PC-9 (cell line): ENCODE measurements at places on chromosomes 6 and 20. TPM values are rescaled to one million over a fixed set of nuclear protein-coding genes. Genes with fewer than 3 reads are reported as not detected.

GRCh38 chr6:143674483-143675381 is 3.0 kb upstream of the PHACTR2 start:
- DNase-seq: no peak
- peak overlapping the region; percentile 92 for H3K27ac ChIP-seq
- no peaks in the 10 kb centered on the region for H3K27me3 ChIP-seq

DNA sequence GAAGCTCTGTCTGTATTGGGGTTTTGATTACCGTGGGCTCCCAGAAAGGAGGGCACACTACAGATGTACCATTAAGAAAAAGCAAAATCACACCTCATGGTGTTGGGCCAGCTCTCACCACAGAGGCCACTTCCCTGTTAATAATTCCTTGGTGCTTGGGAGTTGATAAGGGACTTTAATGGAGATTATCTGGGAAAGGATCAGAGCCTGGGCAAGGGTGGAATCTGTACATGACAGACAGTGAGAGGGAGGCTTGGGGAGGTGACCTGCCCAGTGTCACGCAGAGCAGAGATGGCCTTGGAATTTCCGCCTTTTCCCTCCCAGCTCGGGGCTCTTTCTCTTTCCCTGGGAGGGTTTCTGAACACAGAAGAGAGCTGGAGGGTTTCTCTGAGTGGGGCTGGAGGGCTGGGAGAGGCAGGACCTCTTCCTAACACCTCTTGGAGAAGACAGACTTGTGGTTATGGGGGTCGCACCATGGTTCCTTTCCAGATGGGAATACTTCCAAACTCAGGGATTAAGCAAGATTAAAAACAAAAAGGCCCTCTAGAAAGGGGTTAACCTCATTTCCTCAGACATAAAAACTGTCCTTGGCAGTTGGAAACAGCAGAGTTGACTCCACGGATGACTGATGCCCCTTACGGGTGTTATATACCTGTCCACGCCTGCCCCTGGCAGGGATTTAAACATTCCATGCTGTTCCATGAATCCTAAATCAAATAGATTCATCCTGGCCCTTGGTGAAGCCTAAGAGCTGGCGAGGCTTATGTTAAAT is 16.8 kb upstream of the KCNK16 start:
- no peak overlapping the region for H3K4me3 ChIP-seq
- no peaks in the 10 kb centered on the region for H3K4me1 ChIP-seq

DNA sequence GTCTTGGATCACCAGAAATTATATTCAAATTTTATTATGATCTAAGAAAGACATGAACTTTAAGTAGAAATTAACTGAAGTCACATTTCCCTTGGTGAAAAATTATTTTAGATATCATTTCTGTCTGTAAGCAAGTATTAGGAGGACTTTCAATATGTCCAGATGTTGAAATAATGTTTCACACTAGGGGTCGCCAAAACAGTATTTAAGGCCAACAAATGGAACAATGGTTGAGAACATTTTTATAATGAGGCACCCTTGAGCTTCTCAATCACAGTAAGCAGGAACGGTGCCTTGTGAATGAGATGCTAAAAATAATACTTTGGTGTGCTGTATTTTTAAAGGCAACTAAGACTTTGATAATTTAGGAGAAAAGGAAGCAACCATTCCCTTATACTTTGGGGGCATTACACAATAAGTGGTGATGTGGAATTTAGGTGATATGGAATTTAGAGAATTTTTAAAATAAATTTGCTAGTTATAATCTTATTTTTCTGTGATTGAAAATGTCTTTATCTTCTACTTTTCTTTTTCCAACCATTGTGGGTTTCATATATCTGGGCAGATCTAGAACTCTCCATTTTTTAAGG is 9.6 kb upstream of the SF3B5 start:
- DNase-seq: peak; percentile 19
- H3K4me1 ChIP-seq: no peaks in the 10 kb centered on the region
- no peak overlapping the region for H3K27ac ChIP-seq
- no peak overlapping the region for H3K4me3 ChIP-seq

- H3K4me1 ChIP-seq: no peaks in the 10 kb centered on the region
- no peaks in the 10 kb centered on the region for H3K36me3 ChIP-seq
- H3K27ac ChIP-seq: no peak overlapping the region
- DNase-seq: no peak
- no peaks in the 10 kb centered on the region for H3K27me3 ChIP-seq
Observed at GRCh38 chr6:87683890-87684289, 18.1 kb downstream of the AKIRIN2 start.

DNA sequence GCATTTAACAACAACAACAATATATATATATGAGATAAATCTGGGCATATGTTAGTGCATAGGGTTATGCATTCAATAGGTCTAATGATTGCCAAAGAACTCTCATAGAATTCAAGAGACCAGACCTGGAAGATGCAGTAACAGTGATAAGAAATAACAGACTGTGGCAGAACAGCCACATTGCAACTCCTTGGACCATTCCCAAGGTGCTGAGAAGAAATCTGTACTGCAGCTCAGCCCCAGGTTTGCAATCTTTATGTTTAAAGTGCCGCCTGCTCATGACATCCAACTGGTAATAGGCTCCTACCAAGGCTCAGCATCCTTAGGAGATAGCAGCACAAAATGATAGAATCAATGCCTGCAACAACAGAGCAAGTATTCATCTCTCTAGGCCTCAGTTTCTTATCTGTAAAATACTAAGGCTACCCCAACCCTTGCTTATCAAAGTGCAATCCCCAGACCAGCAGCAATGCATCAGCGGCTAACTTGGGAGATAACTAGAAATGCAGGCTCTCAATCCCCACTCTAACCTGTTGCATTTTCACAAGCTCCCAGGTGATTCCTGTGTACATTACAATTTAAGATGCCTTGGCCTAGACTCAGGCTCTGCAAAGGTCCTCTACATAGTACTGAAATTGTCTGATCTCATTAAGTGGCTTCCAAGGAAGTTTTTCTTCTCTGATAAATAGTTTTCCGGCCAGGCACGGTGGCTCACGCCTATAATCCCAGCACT is 30.6 kb upstream of the PIM1 start:
- H3K4me3 ChIP-seq: no peak overlapping the region
- no peaks in the 10 kb centered on the region for H3K27me3 ChIP-seq
- H3K27ac ChIP-seq: peak overlapping the region; percentile 98
- H3K4me1 ChIP-seq: peaks cover 92% of the 10 kb centered on the region

DNA sequence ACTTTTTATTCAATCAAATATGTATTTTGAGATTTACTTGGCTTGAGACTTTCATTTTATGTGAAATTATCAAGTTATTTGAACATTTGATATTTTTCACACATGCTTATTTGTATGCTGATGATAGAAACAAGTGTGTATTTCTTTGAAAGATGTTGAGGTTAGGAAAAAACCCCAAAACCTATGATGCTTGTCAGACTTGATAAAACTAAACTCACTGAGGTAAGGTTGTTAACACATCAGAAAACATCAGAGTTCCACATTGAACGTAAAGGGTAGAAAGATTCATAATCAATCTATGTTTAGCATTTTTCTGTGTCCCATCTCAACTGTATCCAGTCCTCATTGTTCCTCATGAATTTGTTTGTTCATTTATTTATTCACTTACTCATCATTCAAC is 12.2 kb downstream of the SF3B5 start:
- H3K27ac ChIP-seq: no peak overlapping the region
- H3K36me3 ChIP-seq: no peaks in the 10 kb centered on the region
- no peak overlapping the region for H3K4me3 ChIP-seq
- H3K27me3 ChIP-seq: no peaks in the 10 kb centered on the region
- DNase-seq: no peak
- no peaks in the 10 kb centered on the region for H3K4me1 ChIP-seq

GRCh38 chr6:24064106-24064505 is 61.9 kb upstream of the NRSN1 start:
- no peaks in the 10 kb centered on the region for H3K36me3 ChIP-seq
- H3K4me1 ChIP-seq: no peaks in the 10 kb centered on the region
- no peak overlapping the region for H3K27ac ChIP-seq

The ETV7 gene
- total RNA-seq: 0.57 and 0.83 TPM in 2 replicates

- no peaks in the 10 kb centered on the region for H3K4me1 ChIP-seq
- H3K27ac ChIP-seq: no peak overlapping the region
- no peak overlapping the region for H3K4me3 ChIP-seq
- H3K27me3 ChIP-seq: peaks cover 10% of the 10 kb centered on the region
Observed at GRCh38 chr6:162615016-162615705, 112.4 kb downstream of the PRKN start.

DNA sequence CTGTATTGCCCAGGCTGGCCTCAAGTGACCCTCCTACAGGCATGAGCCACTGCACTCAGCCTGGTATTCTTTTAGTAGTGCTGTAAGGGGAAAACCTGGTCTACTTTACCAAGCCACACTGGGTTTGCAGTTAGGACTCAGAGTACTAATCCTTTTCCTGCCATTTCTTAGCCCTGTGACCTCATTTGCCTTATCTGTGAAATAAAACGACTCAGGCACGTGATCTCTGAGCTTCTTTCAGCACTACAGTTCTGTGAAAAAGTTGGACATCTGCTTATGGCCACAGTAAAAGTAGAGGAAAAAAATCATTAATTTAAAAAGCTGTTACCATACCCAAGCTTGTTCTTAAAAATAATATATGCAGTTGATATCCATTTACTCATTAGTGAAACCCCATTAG is 1007.5 kb downstream of the KIF16B start:
- no peaks in the 10 kb centered on the region for H3K4me1 ChIP-seq
- no peaks in the 10 kb centered on the region for H3K27me3 ChIP-seq
- no peak for DNase-seq
- no peak overlapping the region for H3K4me3 ChIP-seq
- no peaks in the 10 kb centered on the region for H3K36me3 ChIP-seq

DNA sequence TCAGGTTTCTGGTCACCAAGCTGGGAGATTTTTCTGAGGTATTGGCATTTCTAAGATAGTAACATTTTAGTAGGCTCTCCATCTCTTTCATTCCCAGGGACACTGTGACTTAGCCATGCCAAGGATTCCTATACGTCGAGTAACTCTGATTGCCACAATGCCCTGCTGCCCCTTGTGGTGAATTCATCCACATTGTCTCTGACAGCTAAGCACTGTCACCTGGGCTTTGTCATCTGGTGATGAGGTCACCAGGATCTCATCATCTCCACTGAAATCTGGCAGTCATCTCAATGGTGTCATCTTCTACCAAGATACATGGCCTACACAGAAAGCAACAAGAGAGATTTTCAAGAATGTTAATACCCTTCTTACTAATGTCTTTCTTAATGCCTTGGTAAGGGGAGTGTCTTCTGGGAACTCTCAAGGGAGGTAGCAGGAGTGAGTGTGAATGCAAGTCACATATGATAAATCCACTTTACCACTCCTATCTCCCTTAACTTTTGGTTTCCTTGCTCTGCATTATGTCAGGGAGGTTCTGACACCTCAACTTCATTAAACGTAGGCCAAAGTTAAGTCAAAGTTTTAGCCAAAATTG is 246.7 kb downstream of the CD109 start:
- peak; percentile 49 for DNase-seq
- H3K4me3 ChIP-seq: no peak overlapping the region
- H3K36me3 ChIP-seq: no peaks in the 10 kb centered on the region

DNA sequence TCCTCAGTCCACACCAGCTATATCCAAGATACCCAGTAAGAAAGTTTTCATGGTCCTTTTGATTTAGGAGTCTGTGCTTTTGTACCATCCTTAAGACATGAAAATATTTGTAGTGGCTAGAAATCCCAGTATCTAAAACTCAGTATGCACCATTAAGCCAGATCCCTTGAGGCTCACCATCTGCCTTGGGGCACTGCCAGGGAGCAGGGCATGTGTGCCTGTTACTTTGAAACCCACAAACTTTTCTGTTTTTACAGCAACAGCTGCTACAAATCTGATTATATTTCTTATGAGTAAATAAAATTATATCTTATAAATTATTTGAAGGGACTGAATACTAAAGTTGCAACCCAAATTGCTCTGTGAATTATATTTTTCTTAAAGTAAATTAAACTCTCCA is 290.5 kb upstream of the MANEA start:
- H3K27me3 ChIP-seq: no peaks in the 10 kb centered on the region
- no peaks in the 10 kb centered on the region for H3K36me3 ChIP-seq
- no peak overlapping the region for H3K4me3 ChIP-seq
- no peak for DNase-seq

GRCh38 chr20:48695255-48695654 is 132.5 kb downstream of the PREX1 start:
- no peak overlapping the region for H3K4me3 ChIP-seq
- peaks cover 24% of the 10 kb centered on the region for H3K4me1 ChIP-seq
- no peaks in the 10 kb centered on the region for H3K36me3 ChIP-seq
- no peak for DNase-seq
- no peaks in the 10 kb centered on the region for H3K27me3 ChIP-seq

DNA sequence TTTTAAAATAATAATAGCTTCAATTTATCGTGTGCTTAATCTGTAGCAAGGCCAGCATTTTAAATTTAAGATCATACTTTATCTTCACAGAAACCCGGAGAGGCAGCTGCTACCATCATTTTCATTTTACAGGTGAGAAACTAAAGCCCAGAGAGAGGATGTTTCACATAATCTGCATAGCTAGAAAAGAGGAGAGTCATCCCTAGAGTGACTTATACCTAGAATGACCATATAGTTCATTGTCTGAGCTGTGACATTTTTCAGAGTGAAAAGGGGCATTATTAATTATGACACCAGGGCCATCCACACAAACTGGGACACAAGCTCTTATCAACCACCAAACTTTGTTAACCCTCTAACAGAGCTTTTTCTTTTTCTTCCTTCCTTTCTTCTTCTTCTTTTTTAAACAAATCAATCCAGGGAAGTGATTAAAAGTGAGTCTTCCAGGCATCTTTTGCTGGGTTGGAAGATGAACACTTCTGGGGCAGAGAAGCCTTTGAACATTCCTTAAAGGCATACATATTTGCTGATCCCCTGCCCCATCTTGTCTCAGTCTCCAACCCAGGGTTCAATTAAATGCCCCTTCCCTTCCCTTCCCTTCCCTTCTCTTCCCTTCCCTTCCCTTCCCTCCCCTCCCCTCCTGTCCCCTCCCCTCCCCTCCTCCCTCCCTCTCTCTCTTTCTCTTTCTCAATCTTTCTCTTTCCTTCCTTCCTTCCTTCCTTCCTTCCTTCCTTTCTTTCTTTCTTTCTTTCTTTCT is 272.5 kb upstream of the JAG1 start:
- no peak overlapping the region for H3K4me3 ChIP-seq
- H3K27me3 ChIP-seq: no peaks in the 10 kb centered on the region
- no peak for DNase-seq

The GNL1 gene
- total RNA-seq: 114 and 123 TPM in 2 replicates

GRCh38 chr6:155291291-155291690 is 23.0 kb downstream of the TFB1M start:
- H3K27me3 ChIP-seq: no peaks in the 10 kb centered on the region
- no peak for DNase-seq
- H3K36me3 ChIP-seq: 0 out of 2 replicates have a peak, but pooled peaks cover 4% of the 10 kb centered on the region
- H3K4me3 ChIP-seq: no peak overlapping the region

DNA sequence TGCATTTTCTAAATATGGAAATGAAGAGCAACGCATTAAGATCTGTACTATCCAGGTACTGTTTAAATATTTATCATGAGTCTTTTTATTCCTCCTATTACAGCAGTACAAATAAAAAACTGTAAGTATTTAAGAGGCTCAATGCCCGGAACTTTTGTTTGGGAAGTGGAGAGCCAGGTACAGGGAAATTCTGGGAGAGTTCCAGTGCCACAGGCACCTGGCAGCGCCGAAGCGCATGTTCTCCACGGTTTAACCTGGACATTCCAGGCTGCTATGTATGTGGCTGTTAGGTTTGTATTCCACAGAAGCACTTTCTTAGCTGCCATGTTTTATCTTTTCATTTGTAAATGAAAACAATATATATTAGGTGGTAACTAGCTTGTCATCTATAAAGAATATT is 81.7 kb downstream of the PREP start:
- DNase-seq: no peak
- H3K27me3 ChIP-seq: no peaks in the 10 kb centered on the region
- no peak overlapping the region for H3K4me3 ChIP-seq
- peaks cover 28% of the 10 kb centered on the region for H3K36me3 ChIP-seq
